Epithelial cell of esophagus (primary cell): ENCODE measurements at places on chromosomes 5 and 9.
A peak's percentile ranks its signal among the peaks of the same experiment; 100 is the strongest.

DNA sequence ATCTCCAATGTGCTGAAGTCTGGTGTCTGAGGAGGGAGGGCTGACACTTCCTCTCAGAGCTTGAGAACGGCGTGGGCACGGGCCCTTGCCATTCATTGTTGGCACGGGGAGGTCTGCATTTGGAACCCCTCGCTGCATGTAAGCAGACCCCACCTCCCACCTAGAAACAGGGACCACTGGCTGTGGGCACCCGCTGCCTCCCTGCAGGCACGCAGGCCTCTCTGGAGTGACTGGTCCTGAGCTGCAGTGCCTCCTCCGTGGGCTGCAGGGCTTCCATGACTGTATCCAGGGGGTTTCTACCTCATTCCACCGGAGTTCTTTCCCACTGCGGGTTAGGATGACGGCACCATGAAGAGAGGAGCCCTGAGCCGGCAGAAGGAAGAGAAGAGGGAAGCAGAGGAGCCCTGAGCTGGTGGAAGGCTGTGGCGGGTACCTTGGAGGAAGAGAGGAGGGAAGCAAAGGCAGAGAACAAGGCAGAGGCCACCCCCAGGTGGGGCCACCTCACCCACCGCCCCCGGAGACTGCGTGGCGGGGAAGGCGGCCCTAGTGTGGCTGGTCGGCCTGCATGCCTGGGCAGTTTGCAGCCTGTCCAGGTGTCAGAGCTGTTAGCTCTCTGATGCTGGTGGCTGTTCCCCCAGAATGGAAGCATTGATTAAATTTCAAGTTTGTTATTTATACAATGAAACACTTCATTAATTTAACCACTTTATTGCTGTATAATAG, 74.9 kb upstream of the CACNA1B start:
- no peak for DNase-seq

- no peak for DNase-seq
Observed at GRCh38 chr9:72462340-72462739, 59.1 kb upstream of the TMC1 start.

DNA sequence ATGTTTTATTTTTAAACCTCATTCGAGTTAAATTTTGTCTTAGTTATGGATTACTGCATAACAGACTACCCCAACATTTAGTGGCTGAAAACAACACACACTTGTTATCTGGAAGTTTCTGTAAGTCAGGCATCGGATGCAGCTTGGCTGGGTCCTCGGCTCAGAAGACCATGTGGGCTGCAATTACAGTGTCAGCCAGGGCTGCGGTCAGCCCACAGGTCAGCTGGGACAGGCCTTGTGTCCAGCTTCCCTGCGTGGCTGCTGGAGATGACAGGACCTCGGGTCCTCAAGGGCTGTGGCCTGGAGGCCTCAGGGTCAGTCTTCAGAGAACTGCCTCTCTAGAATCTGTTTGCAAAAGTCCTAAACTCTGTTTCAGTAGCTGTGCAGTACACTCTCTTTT, 219.0 kb upstream of the IRX1 start:
- DNase-seq, result no peak

DNA sequence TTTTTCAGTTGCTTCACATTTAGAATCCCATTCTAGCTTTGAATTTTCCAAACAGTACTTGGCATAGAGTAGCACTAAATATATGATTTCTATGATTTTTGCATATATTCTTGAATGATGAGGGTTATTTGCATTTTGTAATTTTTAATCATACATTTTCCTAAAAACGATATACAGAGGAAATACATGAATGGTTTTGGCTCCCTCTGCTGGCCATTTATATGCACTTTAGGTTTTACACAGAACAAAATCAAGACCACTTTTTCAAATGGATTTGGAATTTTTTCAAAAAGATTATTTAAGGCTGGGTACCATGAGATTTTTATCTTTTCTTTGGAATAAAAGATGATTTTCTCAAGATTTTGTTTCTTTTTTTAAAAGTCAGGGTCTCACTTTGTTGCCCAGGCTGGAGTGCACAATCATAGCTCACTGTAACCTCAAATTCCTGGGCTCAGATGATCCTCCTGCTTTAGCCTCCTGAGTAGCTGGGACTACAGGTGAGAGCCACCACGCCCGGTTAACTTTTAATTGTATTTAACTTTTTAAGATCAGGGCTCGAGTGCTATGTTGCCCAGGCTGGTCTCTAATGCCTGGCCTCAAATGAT, 16.7 kb upstream of the COMMD10 start:
- DNase-seq, result peak; percentile 61

DNA sequence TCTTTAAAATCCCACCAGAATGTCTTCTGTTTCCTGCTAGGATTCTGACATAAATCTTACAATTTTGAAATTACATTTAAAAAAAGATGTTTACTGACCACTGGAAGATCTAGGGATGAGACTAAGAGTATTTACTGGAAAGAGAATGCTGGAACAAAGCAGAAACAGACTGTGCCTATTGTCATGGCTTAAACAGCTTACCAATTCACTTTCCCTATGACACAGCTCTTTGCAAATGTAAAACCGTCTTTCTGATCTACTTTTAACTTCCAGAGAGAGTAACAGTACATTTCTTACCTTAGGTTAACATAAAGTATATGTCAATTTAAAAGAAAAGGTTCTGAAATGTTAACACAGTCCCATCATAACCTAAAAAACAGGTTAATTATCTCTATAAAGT, 10.7 kb downstream of the GIN1 start:
- no peak for DNase-seq

DNA sequence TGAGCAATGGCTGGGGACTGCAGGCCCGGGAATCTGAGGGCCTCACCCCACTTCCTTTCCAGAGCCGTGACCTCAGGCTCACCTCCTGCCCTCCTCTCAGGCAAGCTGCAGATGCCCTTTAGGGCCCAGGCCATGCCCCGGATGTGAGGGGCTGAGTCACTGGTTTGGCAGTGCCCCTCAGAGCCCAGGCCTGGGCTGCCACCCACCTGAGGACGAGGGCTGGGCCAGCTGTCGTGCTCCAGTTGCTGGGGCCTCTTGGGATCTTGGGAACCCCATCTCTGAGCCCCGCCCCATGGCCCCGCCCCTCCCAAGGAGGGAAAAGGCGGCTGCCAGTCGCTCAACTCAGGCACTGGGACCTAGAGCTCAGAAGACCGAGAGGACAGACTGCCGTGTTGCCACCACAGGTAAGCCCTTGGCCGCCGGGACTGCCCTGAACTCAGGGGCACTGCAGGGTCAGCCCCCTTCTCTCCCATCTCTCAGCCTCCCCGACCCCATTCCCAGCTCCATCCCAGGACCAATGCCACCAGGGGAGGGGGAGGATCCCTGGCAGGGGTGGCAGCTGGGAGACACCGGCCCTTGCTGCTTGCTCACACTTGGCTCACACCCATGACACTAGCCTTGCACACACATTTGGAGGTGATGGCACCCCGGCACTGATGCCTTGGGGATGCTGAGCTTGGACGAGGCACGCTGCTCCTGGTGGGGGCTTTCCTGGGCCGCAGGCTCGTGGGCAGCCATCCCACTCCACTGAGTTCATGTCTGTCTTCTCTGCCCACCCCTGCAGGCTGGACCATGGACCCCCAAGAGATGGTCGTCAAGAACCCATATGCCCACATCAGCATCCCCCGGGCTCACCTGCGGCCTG, at the start of gene CYSRT1:
Gene CYSRT1, plus strand, starts transcription at position 345 of the 865 bp plus-strand sequence. Its CDS starts 448 bp downstream, at position 793.
- DNase-seq, result peak; percentile 34

GRCh38 chr5:154756009-154756867, 1.1 kb downstream of the LARP1 start:
- peak; percentile 16 for DNase-seq

DNA sequence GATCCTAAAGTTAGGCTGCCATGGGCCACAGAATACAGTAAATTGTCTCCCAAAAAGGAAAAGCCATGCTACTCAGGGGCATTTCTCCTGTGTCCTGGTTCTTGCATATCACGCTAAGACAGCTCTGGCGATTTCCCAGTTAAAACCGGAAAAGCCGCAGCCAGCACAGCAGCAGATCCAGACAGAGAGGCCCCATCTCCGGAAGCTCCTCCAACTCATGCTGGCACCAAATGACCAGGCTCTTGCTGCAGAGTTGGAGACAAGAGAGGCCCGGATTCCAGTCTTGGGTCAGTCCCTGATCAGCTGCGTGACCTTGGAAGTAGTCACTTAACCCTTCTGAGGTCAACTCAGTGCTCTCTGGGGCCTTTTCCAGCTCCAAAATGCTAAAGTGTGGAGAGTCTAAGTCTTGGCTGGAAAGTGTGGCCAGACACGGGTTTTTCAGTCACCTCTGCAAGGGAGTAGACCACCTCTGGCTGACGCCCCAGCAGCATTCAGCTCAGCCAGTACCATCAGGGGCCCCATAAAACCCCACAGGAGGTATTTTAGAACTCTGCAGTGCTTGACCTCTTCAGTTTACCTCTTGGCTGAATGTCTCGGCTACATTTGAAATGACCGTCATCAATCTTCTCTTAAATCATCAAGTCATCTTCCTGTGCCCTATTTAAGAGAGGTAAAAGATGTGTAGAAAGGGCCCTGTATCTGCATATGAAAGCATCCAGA, 16.2 kb downstream of the GDNF start:
- DNase-seq, result no peak

GRCh38 chr5:160462167-160462566, 40.5 kb downstream of the PTTG1 start:
- DNase-seq, result no peak

GRCh38 chr5:93070938-93071337, 510.1 kb downstream of the NR2F1-AS1 start:
- DNase-seq, result no peak

GRCh38 chr5:142689081-142689480, 3.2 kb upstream of the FGF1 start:
- no peak for DNase-seq

DNA sequence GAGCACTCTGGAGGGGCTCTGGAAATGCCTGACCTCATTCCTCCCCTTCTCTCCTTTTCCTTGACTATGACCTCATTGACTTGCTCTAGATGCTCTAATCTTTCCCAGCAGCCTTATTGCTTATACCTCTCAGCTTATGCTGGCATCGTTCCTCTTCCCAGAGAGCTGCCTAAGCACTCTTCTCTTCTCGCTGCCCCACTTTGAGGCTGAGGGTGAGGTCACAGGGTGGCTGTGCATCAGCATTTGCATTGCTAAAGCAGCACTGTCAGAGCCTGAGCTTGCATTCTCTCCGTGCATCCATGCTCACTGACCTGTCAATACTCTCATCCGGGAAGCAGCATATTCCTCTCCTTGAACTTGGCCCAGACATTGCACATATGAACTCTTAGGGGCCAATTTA, 96.4 kb upstream of the NTRK2 start:
- no peak for DNase-seq

GRCh38 chr9:95494416-95495371, 22.1 kb downstream of the PTCH1 start:
- DNase-seq, result no peak

GRCh38 chr5:157993986-157994691, 135.2 kb upstream of the CLINT1 start:
- no peak for DNase-seq

GRCh38 chr5:154966081-154966841, 25.4 kb downstream of the MRPL22 start:
- DNase-seq, result no peak

DNA sequence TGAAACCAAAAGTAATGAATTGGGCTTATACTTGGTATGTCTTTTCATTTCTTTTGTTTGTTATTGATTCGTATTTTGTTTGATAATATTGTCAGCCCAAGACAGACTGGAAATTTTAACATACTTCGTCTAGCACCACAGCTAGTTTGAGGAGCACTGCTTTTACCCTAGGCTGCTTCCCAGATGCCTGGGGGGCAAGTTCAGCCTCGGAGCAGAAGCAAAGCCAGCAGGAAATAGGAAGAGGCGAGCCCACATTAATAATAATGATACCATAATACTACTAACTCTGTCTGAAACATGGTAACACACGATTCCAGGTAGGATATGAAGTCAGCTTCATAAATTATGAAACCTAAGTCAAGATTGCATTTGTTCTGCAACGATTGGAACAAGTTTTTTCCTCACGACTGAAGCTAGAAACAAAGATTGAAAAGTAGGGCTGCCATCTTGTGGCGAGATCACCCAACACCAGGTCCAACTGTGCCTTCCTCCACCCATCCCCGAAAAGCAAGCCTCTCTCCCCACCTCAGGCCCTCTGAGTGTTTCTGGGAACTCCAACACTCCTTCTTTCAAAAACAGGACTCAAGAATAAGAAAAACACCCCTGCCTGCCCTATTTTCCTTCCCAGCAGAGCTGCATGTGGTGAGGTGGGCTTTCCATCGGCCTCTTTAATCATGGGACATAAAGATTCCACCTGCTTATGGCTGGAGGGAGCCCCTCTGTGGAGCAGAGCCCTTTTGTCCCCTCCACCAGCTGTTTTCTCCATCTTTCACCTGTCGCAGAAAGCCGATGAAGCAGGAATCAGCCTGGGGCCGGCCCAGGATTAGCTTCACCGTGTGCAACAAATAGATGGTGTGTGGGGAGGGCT, 236.4 kb downstream of the CAAP1 start:
- DNase-seq, result peak; percentile 6

DNA sequence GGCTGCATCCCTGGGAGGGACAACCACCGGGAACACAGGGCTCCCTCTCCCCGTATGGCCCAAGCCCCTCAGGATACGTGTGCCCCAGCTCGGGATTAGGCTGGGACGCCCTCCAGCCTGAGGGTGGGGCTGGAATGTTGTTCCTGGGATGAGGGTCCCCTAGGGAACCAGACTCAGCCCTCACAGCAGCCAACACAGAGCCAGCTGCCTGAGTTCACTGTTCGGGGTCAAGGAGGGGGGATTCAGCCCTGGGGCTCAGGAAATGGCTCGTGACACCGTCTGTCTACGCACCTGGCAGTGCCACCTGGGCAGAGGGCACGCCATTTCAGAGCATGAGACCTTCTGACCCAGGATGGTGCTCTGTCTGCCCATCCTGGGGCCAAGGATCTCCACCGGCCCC, 8.9 kb downstream of the RNF44 start:
- no peak for DNase-seq

GRCh38 chr5:10831419-10831818, 70.4 kb upstream of the DAP start:
- DNase-seq, result no peak

DNA sequence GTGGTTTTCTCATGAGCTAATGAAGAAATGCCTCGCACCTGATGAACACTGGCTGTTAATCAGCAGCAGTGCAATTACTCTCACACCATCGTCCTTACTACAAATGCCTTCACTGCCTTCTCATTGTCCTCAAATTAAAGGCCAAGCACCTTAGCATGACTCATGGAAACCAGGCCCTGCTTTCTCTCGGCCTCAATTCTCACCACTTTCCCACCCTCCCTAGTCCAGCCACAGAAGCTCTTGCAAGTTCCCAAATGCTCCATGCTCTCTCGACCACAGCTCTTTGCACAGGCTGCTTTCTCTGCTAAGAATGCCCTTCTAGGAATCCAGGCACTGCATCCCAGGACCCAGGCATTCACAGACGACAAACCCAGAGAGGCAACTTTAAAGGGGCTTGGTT, 94.6 kb upstream of the KLF4 start:
- DNase-seq, result no peak

DNA sequence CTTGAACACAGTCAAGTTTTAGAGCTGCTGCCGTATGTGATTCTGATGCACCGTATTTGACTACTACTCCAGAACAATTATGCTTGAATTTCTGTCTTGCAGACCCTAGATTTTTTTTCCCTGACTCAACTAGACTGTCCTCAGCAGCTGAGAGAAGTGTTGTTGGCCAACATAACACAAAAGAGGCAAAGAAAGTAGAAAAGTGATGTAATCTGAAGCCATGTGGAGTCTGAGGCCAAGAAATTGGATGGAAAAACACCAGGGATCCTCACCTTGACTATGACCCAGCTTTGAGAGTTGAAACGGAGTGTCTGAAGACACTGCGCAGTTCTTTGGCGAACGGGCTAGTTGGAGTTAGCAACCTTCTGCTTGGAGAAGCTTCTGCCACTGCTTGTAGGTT, 36.3 kb upstream of the FGF1 start:
- no peak for DNase-seq

GRCh38 chr5:88883059-88883835, at the start of gene MEF2C:
Gene MEF2C, minus strand, starts transcription at chr5:88883184. Its CDS starts 59,396 bp downstream, at chr5:88823788.
- peak; percentile 51 for DNase-seq
